ENCODE measurements at places on chromosomes 16 and 17. TPM values are rescaled to one million over a fixed set of nuclear protein-coding genes. Genes with fewer than 3 reads are reported as not detected.

ARRB2 gene
- 201 TPM for total RNA-seq

SSTR5 gene
- total RNA-seq: not detected

SLFN5 gene
- 47.6 TPM for total RNA-seq

ITGAL gene
- total RNA-seq: 127 TPM

- peak overlapping the region; percentile 84 for H3K4me3 ChIP-seq
- no peaks in the 10 kb centered on the region for H3K27me3 ChIP-seq
- peak overlapping the region; percentile 97 for H3K27ac ChIP-seq
- DNase-seq: no peak
Observed at GRCh38 chr16:24728891-24729242, 584 bp upstream of the TNRC6A start.

DNA sequence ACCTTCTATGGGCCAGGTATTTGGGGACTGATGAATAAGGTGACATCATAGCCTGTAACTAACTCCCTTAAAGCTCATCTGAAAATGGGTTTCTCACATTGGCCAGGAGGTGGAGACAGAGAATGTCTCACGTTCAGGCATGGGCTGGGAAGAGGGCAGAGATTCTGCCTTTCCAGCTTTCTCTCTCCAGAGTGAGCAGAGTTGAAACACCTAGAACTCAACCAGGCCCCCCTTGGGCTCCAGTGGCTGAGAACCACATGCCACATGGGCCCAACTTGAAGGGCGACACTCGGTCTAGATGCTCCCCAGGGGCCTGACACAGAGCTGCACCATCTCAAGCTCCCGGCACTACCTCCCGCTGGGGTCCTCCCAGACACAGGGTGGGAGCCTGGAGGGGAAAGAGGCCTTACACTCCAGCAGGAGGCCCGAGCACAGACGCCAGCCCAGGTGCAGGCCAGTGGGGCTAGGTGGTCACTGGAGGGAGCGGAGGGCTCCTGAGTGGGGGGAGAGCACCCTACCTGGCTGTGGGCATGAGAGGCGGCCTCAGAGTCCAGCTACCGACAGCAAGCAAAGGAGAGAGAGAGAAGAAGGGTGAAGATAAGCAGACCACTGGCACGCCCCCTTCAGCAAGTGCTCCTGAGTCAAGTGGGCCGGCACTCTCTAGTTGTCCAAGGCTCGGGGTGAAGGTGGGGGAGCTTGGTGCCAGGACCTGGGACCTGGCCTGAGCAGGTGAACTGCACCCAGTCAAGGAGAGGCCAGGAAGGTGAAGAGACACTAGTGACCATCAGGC, 55.9 kb downstream of the MYO18A start:
- peaks cover 36% of the 10 kb centered on the region for H3K4me1 ChIP-seq
- no peak overlapping the region for H3K4me3 ChIP-seq
- H3K27me3 ChIP-seq: no peaks in the 10 kb centered on the region
- no peak for DNase-seq
- peaks cover 47% of the 10 kb centered on the region for H3K36me3 ChIP-seq

GRCh38 chr16:946048-946395, 24.8 kb downstream of the LMF1 start:
- H3K27ac ChIP-seq: no peak overlapping the region
- H3K4me3 ChIP-seq: no peak overlapping the region
- H3K4me1 ChIP-seq: no peaks in the 10 kb centered on the region
- DNase-seq: no peak

DNA sequence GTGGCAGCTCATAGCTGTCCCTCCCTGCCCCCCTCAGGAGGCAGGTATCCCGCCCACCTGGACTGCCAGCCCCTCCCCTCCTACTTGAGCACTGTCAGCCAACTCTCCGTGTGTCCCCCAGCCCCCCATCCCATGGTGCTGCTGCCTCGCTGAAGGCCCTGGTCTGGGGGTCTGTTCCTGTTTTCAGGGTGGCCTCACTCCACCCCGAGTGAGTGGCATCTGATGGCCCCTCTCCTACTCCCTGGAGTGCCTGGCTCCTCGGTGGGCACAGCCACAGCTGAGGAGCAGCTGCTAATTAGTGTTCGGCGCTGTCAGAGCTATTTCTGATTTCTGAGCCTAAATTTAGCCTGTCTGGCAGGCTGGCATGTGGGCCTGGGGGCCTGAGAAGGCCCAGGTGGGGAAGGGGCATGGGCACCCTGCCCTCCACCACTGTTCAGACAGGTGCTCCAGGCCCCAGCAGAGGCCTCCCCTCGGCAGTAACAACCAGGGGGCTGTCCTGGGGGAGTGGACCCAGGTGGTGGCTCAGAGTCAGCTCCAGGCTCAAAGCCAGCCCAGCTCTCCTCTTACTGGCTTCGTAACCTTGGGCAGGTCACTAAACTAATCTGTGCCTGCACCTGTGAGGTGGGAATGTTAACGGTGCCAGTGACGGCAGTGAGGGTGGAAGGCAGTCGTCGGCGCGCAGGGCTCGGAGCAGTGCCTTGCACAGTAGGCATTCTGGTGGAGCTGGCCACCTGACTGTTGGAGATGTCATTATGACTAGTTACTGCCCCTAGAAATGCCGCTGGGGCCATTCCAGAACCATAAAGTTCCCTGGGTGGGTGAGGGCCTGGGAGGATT, 6.5 kb downstream of the FMNL1 start:
- no peaks in the 10 kb centered on the region for H3K27me3 ChIP-seq
- H3K4me3 ChIP-seq: peak overlapping the region; percentile 28
- H3K27ac ChIP-seq: peak overlapping the region; percentile 81
- peaks cover 73% of the 10 kb centered on the region for H3K4me1 ChIP-seq

- H3K36me3 ChIP-seq: no peaks in the 10 kb centered on the region
- H3K4me3 ChIP-seq: no peak overlapping the region
- no peaks in the 10 kb centered on the region for H3K27me3 ChIP-seq
- H3K4me1 ChIP-seq: no peaks in the 10 kb centered on the region
Observed at GRCh38 chr16:23062524-23062923, 86.7 kb downstream of the USP31 start.

GRCh38 chr17:35154196-35155165, 6.9 kb downstream of the UNC45B start:
- DNase-seq: no peak
- no peaks in the 10 kb centered on the region for H3K27me3 ChIP-seq
- H3K27ac ChIP-seq: no peak overlapping the region

GRCh38 chr16:27408012-27408601, 6.1 kb downstream of the IL21R start:
- H3K27me3 ChIP-seq: no peaks in the 10 kb centered on the region
- no peak overlapping the region for H3K4me3 ChIP-seq
- peaks cover 18% of the 10 kb centered on the region for H3K4me1 ChIP-seq
- H3K27ac ChIP-seq: no peak overlapping the region
- H3K36me3 ChIP-seq: no peaks in the 10 kb centered on the region
- DNase-seq: no peak

- H3K4me1 ChIP-seq: no peaks in the 10 kb centered on the region
- H3K4me3 ChIP-seq: no peak overlapping the region
- DNase-seq: no peak
- no peaks in the 10 kb centered on the region for H3K27me3 ChIP-seq
- no peak overlapping the region for H3K27ac ChIP-seq
- no peaks in the 10 kb centered on the region for H3K36me3 ChIP-seq
Observed at GRCh38 chr16:13153696-13154095, 252.3 kb downstream of the SHISA9 start.

GRCh38 chr17:57636274-57636673, 108.8 kb downstream of the CCDC182 start:
- DNase-seq: no peak
- no peaks in the 10 kb centered on the region for H3K36me3 ChIP-seq
- H3K4me3 ChIP-seq: no peak overlapping the region
- H3K27ac ChIP-seq: no peak overlapping the region
- no peaks in the 10 kb centered on the region for H3K27me3 ChIP-seq

GRCh38 chr17:17579691-17580090, 11.8 kb downstream of the PEMT start:
- H3K4me1 ChIP-seq: no peaks in the 10 kb centered on the region
- DNase-seq: no peak
- H3K36me3 ChIP-seq: no peaks in the 10 kb centered on the region
- no peak overlapping the region for H3K4me3 ChIP-seq
- no peaks in the 10 kb centered on the region for H3K27me3 ChIP-seq

- H3K27ac ChIP-seq: peak overlapping the region; percentile 53
- H3K4me3 ChIP-seq: no peak overlapping the region
- no peak for DNase-seq
Observed at GRCh38 chr17:66540131-66540781, 237.8 kb downstream of the PRKCA start.

Data from lower lobe of right lung (tissue), 2 donors.